ENCODE measurements at places on chromosomes 1 and 21.

DNA sequence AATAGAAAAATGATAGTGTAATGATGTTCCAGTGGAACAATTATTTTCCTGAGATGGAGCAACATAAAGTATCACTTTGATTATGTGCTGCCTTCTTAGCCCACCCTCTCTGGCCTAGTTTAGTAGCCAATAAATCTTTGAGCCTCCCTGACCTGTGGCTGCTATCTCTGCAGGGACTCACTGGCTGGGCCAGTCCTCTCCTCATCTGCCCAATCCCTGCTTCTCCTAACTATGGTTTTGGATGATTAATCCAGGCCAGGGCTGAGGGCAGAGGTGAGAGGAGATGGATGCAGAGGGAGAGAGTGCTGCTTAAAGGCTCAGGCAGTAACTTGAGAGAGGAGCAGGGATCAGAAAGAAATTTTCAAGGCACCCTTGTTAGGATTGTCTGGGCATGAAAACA, 89.0 kb upstream of the CD34 start:
- no peak for DNase-seq

- DNase-seq = no peak
Measured at GRCh38 chr21:15210235-15210678, 145.5 kb upstream of the NRIP1 start.

- DNase-seq = no peak
Measured at GRCh38 chr1:160394673-160395072, 5.7 kb upstream of the VANGL2 start.

GRCh38 chr1:107793896-107794453, 171.0 kb downstream of the VAV3 start:
- DNase-seq = no peak

DNA sequence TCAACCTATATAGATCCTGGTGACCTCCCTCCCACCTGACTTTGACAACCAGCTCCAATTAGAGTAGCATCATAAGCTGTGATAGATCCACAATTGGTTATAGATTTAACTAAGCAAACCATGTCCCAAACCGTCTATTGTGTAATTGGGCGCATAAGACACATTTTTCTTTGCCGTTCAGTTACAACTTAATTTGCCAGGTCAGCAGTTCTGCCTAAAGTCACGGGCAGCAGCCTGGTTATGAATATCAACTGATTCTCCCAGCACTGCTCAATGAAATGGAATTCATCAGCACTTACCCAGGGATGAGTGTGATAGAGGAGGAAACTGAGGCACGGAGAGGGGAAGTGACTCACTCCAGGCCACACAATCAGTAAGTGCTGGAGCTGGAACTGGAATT, 73.4 kb downstream of the KLHDC7A start:
- no peak for DNase-seq

DNA sequence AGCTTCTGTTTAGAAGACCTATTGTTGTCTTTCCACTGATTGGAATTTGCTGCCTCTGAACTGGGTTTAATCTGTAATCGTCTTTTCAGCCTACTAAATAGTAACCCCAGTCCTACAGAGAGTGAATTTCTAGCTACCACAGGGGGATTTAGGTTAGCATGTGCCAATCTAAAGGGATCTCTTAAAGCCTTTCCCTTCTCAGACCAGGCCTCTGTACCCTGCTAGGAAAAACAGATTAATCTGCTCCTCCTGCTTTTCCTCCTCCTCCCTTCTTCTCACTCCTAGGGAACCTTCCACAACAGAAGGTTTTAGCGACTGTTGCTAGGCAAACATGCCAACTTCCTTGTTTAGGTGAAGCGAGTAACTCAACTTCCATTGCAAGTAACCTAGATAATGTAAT, 1.3 kb upstream of the RC3H1 start:
- no peak for DNase-seq

DNA sequence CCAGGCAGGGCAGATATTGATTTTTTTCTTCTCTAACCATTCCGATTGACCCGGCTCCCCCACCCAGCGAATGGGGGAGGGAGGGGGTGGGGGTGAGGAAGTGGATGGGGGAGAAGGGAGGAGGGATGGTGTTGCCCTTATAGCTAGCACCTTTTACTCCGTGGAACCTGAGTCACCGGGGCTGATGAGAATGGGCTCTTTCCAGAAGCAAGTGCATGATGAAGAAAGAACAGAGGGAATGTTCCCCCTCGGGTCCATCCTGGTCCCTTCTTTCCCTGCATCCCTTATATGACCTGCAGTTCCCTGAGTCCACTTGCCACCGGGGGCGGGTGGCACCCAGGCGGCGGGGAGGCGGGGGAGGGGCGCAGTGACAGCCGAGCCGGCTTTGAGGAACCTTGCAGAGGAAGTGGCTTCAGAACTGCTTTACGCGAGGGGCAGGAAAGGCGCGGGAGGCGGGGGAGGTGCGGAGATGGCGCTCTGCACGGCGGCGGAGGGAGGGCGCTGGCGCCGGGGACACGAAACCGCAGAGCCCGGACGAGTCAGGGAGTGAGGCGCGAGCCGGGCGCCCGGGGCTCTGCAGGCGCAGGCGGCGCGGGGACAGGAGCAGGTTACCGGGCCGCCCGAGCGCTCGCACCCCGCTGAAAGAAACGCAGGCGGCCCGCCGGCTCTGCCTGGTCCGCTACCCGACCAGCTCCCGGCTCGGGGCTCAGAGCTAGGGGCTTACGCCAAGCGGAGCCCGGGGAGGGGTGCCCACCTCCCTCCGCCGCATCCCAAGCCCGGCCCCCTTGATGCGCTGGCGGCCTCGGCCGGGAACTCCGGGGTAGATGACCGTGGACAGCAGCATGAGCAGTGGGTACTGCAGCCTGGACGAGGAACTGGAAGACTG, 49.7 kb downstream of the RASSF5 start:
- DNase-seq = peak; percentile 80

DNA sequence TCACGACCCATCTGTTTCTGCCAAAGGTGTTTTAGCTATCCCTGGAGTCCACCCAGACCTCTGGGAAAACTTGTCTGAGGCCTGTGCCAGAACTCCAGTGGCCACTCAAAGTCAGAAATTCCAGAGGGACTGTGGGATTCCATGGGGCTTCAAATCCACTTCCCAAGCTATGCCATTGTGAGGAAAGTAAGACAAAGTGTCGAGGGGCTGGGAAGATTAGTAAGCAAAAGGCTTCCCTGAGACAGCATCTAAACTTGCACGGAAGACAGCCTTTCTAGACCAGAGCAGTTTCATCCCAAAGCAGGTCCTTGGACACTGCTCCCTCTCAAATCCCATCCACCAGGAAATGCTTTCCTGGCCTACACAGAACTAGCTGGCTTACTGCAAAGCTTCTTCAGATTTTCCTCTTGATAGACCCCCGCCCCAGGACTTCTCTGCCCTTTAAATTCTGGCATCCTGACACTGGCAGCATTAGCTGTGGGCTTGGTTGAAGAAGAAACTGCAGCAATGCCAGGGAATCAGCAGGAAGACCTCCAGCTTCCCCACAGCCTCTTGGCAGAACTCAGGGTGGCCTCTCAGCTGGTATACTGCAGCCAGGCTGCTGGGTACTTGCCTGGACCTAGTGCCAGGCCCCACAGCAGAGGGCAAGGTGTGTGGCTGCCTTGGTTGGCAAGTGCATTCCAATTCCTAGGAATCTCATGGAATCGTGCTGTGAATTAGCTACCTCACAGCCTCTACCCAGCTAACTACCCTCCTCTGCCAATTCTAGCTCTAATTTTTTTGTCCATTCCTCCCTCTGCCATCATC, 27.3 kb upstream of the LMX1A start:
- no peak for DNase-seq

DNA sequence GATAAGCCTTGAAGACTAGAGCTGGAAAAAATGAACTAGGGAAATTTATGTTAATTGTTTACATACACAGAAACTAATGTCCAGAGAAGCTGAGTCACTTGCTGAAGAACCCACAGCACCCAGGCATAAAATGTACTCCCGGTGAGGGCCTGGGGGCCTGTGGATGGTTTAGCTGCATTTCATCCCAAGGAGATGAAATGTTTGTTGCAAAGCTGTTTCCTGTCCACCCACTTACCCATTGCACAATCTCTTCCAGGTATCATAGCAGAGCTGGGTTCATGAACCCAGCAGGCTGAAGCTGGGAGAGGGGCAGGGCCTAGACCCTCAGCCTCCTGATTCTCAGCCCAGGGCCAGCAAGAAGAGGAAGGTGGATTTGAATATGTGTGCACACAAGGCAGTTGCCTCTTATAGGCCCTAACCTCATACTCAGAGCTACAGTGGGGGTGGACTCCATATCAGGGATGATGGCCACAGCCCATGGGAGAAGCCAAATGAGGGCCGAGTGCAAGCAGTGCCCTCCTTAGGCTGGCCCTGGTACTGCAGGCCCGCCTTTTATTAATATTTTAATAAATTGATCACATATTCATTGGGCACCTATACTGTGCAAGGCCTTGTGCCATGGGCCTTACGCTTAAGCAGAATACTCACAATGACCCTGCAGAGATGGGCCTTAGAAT, 110.8 kb downstream of the LACTBL1 start:
- no peak for DNase-seq

DNA sequence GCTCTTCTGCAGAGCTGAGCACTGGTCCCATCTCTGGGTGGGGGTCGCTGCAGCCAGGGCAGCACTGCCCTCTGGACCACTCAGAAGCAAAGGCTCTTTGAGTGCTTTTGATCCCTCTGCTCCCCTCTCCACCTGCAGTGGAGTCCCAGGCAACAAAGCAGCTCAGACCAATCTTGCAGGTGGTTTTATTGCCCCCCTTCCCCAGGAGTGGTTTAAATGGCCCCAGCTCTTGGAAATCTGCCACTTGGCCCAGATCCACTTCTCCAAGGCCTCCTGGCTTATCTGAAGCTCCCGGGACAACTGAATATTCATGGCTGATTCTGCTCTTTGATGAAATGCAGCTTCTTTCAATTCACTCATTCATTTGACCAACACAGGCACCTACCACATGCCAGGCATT, 2.7 kb downstream of the STUM start:
- no peak for DNase-seq

- no peak for DNase-seq
Measured at GRCh38 chr1:200184196-200184595, 156.7 kb downstream of the NR5A2 start.

DNA sequence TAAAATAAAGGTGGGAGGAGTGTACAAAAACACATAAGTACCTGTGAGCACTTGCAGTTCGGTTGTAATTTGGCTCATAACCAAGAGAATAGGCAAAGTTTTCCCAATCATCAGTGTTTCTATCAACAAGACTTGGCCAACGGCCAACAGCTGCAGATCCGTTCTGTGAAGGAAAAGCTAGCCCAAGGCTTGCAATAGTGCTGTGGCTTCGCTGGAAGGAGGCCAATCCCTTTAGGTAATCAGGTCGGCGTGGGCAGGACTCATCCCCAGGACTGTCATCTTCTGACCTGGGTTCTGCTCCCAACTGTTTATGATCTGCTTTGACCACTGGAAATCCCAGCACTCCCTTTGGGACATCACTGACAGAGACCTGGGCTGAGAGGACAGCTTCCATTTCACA, 107.8 kb downstream of the LYST start:
- DNase-seq = no peak

GRCh38 chr1:75745276-75745675, 20.8 kb downstream of the ACADM start:
- DNase-seq = no peak

DNA sequence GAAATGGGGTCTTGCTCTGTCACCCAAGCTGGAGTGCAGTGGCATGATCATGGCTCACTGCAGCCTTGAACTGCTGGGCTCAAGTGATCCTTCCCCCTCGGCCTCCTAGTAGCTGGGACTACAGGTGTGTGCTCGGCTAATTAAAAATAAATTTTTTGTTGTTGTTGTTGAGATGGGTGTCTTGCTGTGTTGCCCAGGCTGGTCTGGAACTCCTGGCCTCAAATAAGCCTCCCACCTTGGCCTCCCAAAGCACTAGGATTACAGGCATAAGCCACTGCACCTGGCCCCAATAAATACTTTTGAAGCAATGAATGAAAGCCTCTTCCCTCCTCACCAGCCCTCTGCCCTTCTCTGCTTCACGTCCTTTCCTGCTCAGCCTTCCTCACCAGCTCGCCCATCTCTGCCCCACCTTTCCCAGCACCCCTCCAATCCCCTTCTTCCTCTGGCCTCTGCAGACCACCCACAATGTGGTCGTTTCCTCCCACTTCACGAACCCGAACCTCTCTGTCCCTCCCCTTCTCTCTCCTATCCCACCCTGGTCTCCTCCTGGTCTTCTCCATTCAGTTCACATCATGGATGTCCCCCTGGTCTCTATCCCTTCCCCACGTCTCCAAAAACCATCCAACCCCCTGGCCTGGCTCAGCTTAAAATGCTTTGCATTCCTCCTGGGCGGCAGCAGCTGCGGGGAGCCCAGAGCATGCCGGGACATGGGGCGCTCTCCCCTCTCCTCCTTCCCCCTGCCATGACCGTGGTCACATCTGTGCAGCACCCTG, 38.4 kb downstream of the RAP1GAP start:
- DNase-seq = no peak

DNA sequence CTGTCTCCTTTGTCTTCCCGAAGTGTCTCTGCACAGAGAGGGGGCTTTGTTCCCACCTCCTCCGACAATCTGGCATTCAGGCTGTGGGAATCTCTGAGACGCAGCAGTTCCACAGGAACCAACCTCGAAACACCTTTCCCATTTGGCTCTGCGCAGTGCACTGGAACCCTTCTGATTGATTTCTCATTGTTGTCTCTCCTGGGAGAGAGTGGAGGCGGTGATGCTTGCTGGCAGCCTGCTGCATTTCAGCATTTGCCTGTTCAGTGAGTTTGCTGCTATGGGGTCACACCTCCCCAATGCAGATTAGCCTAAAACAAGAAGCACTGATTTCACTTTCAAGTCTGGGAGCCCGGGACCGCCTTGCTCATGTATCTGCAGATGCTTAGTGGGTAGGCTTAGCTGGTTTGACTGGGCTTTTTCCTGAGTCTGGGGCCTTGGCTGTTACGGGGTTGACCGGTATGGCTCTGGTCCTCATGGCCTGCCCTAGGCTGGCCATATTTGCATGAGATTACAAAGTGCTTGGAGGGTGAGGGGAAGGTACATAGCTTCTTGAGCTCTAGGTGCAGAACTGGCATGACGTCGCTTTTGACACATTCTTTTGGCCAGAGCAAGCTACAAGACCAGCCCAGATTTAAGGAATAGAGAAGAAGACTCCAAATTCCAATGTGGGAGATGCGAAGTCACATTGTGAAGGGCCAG, 695.3 kb downstream of the PTPRU start:
- no peak for DNase-seq

- no peak for DNase-seq
Measured at GRCh38 chr1:236429715-236430274, 35.7 kb downstream of the EDARADD start.

DNA sequence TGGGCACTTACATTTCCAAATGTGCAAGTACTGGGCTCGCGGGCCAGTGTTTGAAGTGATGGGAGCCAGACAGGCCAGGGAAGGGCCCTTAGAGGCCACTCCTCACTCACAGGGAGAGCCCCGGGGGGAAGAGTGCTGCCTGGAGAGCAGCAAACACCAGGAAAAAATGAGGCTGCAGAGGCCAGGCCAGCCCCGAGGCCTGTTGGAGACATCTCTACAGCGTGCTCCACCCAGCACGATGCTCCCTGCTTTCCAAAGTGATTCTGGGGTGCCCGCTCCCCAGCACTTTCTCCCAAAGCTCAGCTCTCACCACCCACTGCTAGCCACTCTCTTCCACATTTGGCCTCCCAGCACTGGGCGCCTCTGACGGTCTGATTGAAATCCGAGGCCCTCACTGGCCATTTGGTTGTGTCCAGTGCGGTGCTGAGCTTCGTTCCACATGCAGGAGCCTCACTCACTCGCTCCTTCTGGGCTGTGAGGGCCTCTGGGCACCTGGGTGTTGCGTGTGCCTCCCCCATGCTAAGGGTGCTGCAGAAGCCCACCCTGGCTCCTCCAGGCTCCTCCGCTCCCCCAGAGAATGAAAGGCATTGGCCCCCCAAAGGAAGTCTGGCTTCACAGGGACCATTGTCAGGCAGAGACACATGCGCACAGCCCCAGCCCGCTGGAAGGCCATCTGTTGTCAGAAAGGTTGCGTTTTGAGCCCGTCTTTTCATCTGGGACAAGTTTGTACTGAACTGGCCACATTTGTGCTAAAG, 385.4 kb upstream of the VAMP3 start:
- no peak for DNase-seq
